ENCODE measurements at places on chromosomes 4 and X.

- DNase-seq = no peak
Observed at GRCh38 chrX:20585782-20586181, 319.1 kb upstream of the RPS6KA3 start.

DNA sequence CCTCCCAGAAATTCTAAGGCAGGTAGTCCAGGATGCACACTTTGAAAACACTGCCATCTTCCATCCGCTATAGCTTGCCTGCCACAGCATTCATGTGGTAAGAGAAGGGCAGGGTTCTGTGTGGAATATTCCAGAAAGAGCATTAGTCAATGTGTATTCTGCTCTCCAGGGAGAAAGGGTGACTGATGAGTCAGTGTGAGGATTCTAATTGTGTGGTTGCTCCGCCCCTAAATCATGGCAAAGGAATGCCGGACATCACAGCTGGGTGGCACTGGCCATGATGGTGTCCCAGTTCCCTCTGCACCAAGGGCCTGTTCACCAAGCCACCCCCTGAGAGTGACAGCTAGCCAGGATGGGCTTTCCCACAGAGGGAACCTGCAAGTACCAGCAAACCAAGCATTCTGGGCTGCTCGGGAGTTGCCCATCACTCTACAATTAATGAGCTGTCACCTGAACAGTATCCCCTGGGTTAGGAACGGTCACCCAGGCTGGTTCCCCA, 9.5 kb downstream of the IDS start:
- no peak for DNase-seq

- DNase-seq = no peak
Observed at GRCh38 chr4:911221-911751, 20.8 kb downstream of the GAK start.

GRCh38 chrX:107704181-107704580, 71.4 kb downstream of the TSC22D3 start:
- DNase-seq = no peak

DNA sequence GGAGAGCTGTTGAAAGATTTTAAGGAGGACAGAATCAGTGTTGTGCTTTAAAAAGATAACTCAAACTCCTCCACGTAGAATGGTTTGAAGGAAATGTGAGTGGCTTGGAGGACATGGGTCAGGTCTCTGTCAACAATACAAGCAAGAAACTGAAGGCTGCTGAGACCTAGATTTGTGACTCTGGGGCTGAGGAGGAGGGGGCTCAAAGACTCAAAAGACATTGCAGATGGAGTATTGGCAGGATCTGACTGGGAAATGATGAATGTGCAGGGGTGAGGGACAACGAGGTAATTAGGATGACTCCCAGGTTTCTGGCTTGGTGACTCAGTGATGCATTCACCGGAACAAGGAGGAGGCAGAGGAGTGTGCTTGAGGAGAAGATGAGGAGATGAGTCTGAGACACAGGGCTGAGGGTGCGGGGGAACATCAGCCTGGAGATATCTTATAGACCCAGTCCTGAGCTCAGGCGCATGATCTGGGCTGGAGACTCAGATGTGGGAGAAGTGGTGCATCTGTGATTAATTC, 3.3 kb upstream of the RPS4X start:
- DNase-seq = no peak

DNA sequence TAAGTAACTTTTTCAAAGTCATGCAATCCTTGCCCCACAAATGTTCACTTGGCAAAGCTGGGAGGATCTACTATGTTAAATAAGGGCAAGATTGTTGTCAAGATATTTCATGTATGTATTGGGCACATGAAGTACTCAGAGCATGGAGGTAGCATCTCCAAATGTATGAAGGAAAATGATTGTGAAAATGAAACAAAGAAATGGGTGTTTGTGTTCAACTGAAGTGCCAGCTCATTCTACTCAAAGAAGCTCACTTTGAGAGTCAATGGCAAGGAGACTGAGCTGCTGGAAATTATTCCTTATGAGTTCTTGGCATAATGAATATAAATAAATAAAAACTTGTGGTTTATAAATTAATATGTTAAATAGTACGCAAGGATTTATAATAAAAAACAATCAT, 124.5 kb upstream of the ARSJ start:
- DNase-seq = no peak

GRCh38 chr4:53545273-53545672, 46.0 kb downstream of the LNX1 start:
- no peak for DNase-seq

- no peak for DNase-seq
Observed at GRCh38 chr4:71635139-71635748, 148.6 kb downstream of the GC start.

DNA sequence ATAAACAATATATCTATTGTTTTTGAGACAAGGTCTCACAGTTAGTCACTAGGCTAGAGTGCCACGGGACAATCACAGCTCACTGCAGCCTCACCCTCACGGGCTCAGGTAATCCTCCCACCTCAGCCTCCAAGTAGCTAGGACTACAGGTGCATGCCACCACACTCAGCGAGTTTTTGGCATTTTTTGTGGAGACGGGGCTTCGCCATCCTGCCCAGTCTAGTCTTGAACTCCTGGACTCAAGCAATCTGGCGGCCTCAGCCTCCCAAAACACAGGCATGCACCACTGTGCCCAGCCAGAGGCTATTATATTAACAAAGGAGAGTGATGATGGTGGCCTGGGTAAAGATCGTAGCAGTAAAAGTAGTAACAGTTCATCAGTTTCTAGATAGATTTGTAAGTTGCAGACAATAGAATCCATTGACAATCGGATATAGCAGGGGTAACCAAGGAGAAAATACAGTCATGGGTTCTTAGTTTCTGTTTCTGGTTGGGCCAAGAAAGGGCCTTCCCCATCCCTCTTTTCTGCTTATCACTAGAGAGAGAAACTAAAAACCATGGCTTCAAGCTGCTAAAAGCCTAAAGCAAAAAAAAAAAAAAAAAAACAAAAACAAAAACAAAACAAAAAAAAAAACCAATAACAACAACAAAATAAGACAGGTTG, 60.6 kb downstream of the ANXA10 start:
- no peak for DNase-seq

DNA sequence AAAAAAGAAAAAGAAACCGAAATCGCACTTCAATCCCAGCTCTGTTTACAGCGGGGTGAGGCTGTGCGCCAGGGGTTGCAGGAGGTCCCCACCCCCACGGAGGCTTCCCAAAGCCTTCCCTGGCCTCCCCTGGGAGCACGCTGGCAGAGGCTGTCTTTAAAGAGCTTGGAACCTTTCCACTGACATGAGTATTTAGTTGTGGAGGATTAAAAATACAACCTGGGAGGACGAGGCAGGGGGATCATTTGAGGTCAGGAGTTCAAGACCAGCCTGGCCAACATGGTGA, 69.1 kb downstream of the PPP2R2C start:
- no peak for DNase-seq

DNA sequence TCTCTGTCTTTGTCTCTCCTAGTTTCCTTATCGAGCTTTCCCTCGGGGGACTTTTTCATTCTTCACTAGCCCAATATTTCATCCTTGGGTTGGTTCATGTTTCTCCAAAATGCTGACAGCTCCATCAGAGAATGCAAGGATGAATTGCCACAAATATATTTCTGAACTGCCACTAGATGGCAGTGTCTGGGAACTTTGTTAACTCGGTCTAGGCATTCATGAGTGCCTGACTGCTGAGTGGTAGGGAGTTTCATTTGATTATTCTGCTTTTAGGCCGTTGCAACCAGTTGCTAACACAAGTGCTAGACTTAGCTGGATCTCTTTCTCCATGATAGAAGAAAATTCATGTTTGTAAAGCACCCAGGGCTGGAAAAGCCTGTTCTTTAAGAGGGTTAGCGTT, 73.5 kb upstream of the RAP2C start:
- no peak for DNase-seq

GRCh38 chr4:66160606-66161005, 490.3 kb upstream of the EPHA5 start:
- no peak for DNase-seq

GRCh38 chr4:82770607-82771006, 28.0 kb downstream of the SCD5 start:
- DNase-seq = no peak

GRCh38 chrX:12794654-12795053, 3.4 kb downstream of the PRPS2 start:
- DNase-seq = no peak

- DNase-seq = no peak
Observed at GRCh38 chr4:5756271-5756670, 45.3 kb downstream of the EVC start.

- no peak for DNase-seq
Observed at GRCh38 chrX:41604766-41605543, 83.8 kb upstream of the GPR34 start.

DNA sequence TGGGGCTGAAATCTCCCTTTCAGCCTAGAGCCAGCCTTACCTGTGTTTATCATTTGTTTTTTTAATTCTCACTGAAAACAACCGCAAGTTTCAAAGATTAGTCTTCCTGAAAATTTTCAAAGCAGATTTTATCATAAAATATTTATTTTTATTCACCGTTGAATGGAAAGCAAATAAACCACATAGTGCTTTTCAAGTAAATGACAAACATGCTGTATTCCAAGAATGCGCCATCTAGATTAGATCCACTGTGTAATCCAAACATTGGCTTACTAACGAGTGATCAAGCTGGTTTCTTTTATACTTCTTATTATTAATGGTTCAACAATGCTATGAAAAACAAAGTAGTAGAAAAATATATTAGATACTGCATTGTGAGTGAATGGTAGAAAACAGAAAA, 1176.2 kb upstream of the IGFBP7 start:
- DNase-seq = no peak

- no peak for DNase-seq
Observed at GRCh38 chr4:31094474-31094873, 374.3 kb downstream of the PCDH7 start.

Data from activated T-helper 1 cell treated with anti-CD3 and anti-CD28 coated beads, Interleukin-2, amount 50 U/mL, for 16 hours (primary cell).